ENCODE measurements at places on chromosomes 4 and X. TPM values are rescaled to one million over a fixed set of nuclear protein-coding genes. Genes with fewer than 3 reads are reported as not detected.

Gene SLC10A4
- total RNA-seq, result not detected

Gene TLL1
- total RNA-seq, result 7.9 TPM

Gene CXCL10
- total RNA-seq, result 1.2 TPM

Gene SSX4B
- not detected for total RNA-seq

Gene ETNPPL
- total RNA-seq, result 16.2 TPM

Gene GAGE12H
- total RNA-seq, result not detected

Gene CCDC110
- total RNA-seq, result not detected

Gene SNCA
- 84.3 TPM for total RNA-seq

Gene BCLAF3
- total RNA-seq, result 11.6 TPM

Gene EVC2
- total RNA-seq, result 29.1 TPM

Gene TCEAL7
- total RNA-seq, result 8.1 TPM

Gene TRPC5OS
- not detected for total RNA-seq

Gene ATP5ME
- total RNA-seq, result 50.0 TPM

Gene COX7B2
- total RNA-seq, result not detected

Gene KDR
- total RNA-seq, result 28.8 TPM

Gene LONRF3
- total RNA-seq, result 12.2 TPM

Gene PFKFB1
- 5.0 TPM for total RNA-seq

Gene TEX13C
- 0.21 TPM for total RNA-seq

Gene MAGEC3
- not detected for total RNA-seq

Gene IQCM
- not detected for total RNA-seq

Gene FRMPD3
- total RNA-seq, result not detected

Gene RAB9B
- 2.3 TPM for total RNA-seq

Gene MAGEA9B
- not detected for total RNA-seq

Gene ERAS
- total RNA-seq, result not detected
